ENCODE measurements at places on chromosomes 2 and 18.

DNA sequence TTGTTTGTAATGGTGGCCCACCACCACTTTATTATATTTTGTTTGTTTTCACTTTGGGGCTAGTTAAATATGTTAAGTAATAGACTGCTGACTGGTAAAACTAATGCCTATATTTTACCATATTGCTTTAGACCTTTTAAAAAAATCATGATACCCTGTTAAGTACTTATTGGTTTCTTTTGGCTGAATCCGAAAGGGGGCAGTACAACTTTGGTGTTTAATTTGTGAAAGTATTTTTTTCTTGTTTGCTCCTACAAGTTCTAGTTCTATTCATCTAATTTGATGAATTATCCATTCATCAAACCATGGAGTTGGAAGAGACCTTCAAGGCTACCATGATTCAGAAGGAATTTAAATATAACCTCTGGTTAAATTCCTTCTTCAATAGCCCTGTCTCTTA, 147.0 kb downstream of the MBD5 start:
- no peak for DNase-seq

DNA sequence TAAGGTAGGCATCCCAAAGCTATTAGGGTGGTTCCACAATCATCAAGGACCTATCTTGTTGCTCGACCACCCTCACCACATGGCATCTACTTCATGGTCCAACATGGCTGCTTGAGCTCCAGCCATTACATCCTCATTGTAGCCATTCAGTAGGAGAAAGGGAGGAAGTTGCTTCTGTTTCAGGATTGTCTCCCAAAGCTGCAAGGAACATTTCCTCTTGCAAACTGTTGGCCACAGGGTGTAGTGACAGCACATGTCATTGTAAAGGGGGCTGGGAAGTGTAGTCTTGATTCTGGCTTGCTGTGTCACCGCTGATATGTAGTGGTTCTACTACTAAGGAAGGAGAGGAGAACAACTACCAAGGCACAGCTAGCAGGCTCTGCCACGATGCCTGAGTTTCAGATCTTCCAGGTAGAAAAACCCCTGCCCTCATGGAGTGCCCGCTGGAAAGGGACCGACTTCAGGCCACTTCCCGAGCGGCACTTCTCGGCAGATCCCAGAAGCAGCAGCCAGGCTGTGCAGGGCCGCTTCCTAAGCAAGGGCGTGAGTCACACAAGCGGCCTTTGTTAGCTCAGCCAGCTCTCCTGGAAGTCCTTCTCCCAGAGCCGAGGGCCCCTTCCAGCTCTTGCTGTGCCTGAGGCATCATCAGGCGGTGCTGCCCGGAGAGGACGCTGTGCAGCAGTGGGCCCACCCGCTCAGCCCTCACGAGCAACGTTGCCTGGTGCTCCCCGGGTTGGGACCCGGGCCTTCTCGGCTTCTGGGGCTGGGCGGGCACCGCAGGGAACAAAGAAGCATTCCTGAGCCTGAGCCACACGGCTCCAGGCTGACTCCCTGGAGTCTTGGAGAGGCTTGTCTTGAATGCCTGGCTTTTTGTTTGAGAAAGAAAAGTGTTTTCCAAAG, 58.2 kb downstream of the HS6ST1 start:
- DNase-seq, result peak; percentile 86

GRCh38 chr2:119657466-119658145, 21.4 kb upstream of the TMEM177 start:
- no peak for DNase-seq

DNA sequence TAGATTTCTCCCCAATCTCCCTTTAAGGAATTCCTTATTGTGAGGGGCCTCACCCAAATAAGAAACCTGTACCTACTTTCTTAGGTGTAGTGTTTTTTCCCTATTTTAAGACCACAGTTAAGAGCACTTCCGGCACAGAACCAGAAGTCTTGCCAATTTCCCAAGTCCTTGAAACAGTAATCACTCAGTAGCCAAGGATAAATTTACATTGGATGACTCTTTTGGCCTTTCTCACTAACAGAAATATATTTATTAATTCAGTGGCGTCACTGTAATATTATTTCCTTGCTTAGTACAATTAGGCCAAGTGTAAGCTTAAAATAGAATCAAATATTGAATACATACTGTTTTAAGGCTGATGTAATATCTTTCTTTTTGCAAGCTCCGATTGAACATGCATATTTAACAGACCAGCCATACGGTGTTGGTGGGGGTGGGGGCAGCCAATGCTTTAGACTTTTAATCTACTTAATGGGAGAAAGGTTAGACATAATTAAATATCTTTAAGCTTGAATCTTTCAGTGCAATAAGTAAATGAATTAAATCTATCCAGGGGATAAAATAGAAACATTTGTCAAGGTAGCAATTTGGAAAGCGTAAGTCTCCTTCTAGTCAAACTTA, 50.8 kb upstream of the ITGA6 start:
- DNase-seq, result no peak

- DNase-seq, result no peak
Measured at GRCh38 chr2:230944123-230944653, 19.1 kb upstream of the GPR55 start.

- DNase-seq, result no peak
Measured at GRCh38 chr18:61541673-61542072, 208.4 kb downstream of the CDH20 start.

DNA sequence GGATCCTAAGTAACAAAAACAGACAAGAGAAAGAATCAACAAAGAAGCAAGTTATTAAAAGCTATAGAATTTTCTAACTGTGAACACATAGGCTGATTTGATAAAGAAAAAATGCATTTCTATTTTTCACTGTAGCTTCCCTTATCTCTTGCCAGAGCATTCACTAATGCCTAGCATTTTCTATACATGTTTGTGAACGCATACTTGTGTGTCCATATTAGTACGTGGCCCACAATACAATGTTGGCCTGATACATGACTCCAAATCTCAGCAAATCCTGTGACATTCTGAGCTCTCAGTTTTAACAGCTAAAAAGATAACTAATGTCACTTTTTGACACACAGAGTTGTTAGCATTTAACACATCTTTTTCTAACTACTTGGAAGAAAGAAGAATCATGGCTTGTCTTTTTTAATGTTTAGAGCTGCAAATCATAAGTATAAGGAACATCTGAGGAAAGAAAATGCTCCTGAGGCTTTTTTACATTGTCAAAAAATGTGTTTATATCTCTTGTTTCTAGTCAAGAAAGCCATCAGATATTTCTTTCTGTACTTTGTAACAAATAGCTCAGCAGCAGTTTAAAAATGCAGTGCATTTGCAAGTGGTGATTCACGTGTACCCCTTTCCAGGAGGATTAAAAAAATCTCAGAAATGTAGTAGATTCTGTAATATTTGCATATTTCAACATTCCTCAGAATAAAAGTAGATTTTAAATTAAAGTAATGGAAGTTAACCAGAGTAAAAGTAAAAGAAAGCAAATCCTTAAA, 1646.8 kb upstream of the TMEFF2 start:
- DNase-seq, result peak; percentile 39
